ENCODE measurements at places on chromosomes 16 and 17.

DNA sequence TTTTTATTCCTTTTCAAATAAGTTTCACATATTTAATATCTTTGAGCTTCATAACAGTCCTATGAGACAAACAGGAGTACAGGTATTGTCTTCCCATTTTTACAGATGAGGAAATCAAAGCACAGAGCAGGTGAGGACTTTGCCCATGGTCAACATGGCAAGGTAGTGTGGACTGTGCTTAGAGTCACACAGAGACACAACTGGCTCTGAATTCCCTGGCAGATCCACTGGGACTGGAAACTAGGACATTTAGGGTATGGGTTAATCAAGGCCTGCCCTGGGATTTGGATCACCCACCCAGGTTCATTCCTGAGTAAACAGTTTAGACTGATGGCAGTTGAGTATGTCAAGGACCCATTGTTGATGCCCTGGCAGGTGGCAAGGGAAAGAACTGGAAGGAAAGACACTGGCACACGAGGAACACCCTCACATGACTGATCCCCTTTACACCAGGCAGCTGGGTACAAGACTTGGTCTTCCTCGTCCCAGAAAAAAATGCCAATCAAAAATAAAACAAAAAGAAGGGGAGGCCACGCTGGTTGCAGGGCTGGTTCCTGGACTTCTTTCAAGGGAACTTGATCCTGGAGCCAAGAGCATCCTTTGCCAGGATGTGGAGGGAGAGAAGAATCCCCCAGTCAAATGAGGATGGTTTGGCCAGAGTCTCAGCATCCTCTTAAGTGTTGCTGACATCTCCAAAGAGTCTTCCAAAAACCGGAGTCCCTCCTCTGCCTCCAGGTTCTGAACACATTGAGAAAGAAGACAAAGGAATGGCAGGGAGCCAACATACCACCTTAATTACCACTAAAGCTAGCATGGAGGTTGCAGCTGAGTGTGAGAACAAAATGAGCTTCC, 34.9 kb downstream of the CHD9 start:
- DNase-seq, result no peak

DNA sequence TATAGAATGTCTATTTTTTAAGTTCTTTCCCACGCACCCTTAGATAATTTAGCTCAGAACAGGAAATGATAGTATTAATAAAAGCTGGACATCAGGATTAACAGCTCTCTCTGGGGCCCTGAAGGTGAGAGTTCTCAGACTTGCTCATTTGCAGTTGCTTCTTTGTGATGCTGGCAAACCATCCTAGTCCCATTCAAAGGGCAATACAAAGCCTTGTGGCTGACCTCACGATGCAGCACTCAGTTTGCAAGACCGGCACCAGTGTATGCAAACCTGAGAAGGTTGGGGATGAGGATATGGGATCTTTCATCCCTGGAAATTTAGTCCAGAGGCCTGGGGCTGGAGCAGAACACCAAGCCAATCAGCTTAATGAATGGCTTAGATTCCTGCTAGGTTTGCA, 29.3 kb downstream of the STH start:
- no peak for DNase-seq

DNA sequence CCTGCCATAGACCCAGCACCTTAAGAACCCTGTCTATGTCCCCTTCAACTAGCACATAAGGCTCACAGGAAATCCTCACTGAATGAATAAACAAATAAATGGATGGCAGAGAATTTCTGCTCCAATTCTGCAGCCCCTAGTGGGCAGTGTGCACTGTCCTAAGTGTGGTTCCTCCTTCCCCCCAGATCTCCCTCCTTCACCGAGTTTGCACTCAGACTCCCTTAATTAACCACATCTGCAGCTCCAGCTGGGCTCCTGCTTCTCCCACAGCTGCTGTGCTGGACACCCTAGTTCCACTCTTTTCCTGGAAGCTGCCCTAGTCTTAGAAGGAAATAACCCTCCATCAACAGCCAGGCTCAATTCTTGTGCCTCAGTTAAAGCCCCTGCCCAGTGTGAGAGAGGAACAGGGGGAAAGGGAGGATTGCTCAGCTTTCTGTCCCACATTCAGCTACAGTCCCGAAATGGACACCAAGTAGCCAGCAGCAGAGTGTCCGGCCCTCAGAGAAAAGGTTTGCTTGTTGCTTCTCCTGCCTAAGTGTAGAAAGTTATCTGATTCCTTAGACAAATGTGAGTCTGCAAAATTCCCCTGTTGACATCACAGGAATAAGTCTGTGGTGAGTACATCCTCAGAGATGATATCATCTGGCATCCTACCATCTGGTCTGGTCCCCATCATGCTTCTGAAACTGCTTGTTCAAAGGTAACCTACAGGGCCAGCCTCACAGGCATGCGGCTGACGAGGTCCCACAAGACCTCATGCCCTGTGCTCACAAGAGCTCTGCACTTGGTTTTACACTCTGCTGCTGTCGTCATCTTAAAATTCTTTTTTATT, 12.3 kb downstream of the LRRC3C start:
- DNase-seq, result no peak

DNA sequence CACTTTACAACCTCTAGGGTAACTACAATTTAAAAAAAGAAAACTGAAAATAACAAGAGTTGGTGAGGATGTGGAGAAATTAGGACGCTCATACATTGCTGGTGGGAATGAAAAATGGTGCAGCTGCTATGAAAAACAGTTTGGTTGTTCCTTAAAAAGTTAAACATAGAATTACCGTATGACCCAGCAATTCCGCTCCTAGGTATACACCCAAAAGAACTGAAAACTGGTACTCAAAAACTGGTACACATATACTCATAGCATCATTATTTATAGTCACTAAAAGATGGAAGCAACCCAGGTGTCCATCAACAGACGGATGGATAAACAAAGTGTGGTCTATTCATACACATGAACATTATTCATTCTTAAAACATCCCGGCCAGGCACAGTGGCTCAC, 42.9 kb upstream of the DNAH17 start:
- no peak for DNase-seq

DNA sequence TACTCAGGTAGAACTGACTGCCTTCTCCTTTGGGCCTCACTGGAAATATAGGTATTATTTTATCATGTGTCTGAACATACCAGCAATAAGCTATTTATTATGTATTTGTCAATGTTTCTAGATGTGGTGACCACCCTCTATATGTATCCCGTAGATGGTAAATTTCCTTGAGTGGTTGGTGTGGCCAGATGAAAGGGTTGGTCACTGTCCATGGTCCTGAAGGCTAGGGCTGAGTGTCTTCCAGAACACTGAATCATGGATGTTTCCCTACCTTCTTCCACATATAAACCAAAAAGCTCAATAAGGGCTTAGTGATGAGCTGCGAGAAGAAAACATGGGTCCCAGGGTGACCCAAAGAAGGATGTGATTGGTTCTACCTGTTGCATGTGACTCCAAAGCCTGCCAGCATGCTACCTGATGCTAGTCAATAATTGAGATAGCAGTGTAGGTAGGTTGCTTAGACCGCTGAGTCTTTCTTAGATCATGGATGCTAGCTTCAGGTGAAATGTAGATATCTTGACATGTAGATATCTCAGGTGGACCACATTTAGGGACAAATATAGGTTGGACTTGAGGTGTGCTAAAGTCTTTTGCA, 150.3 kb downstream of the ASIC2 start:
- DNase-seq, result no peak

- DNase-seq, result no peak
Measured at GRCh38 chr17:17493249-17493985, 2.8 kb downstream of the RASD1 start.

Data from vagina (tissue), 2 donors.